Breast epithelium (tissue), 4 donors: ENCODE measurements at places on chromosomes 16 and 17.

DNA sequence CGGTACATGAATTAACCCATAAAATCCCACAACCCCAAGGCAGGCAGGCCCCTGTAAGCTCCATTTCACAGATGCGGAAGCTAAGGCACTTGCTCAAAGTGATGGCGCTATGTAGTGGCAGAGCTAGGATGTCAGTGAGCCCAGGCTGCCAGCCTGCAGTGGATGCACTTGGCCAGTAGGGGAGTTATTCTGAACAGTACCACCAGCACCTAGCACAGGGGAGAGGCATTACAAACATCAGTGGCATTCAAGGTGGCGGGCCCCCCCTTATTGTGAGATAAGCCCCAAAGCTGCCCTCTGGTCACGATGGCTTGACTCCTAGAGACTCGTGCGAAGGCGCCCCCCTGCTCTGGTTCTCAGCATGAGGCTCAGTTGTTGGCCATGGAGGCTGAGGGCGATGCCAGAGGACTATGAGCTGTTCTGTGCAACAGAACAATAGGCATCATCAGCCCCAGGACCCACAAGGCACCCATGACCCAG is 33.8 kb downstream of the GTF3C1 start:
- no peak for DNase-seq

DNA sequence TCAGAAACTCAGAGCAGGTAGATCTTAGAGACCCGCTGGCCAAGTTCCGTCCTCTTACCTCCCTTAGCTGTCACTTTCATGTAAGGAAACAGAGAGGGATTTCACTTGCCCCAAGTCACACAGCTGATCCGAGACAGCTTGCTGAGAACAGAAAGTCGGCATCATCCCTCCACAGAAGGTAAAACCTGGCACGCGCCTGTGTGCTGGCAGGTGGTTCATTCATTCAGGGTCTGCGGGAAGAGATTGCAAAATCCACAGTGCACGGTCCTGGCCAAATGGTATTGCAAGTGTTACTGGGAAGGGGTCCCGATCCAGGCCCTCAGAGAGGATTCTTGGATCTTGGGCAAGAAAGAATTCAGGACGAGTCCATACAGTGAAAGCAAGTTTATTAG is 139.4 kb upstream of the RPH3AL start:
- DNase-seq: no peak

DNA sequence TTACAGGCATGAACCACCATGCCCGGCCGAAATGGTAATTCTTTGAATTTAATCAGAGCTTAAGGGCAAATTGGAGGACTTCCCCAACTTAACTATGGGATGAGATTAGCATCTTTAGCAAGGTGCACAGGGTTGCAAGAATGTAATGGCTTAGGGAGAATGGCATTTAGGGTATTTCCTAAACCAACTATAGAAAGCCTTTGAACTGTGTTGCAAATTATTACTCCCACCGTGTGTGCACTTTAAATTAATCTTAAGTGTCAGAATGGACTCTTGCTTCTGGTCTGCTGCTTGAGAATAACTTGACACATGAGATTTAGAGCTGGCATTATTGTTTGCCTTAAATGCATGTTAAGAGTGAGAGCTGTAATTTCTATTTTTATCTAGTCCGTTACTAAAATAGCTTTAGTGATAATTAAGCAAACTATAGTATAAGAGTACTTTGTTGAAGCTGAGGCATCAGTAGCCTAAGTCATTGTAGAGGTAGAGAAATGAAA is 59.8 kb downstream of the TUBD1 start:
- no peak for DNase-seq

GRCh38 chr16:84053237-84053636 is 10.6 kb upstream of the SLC38A8 start:
- peak; percentile 36 for DNase-seq

- no peak for DNase-seq
Measured at GRCh38 chr17:82060614-82061013, 5.0 kb downstream of the DUS1L start.

DNA sequence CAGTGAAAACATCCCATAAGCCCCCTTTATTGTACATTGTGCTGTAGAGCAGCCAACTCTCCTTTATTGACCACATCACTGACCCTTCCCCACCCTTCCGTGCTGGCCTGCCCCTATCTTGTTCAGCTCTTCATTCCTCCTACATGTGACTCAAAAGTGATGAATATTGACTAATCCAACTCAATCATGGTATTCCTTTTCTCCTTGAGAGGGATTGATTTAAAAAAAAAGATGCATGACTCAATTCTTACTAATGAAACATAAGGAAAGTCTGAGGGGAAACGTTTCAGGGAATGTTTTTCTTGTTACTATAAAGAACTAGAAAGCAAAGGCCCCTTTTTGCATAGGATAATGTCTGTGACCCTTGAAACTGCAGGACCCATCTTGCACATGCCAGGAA is 125.2 kb upstream of the SOX9 start:
- no peak for DNase-seq

- no peak for DNase-seq
Measured at GRCh38 chr17:47281216-47281615, 27.6 kb downstream of the ITGB3 start.

- peak; percentile 66 for DNase-seq
Measured at GRCh38 chr16:20851601-20852000, 45.3 kb downstream of the REXO5 start.

GRCh38 chr16:60635548-60635947 is 1400.7 kb downstream of the CDH8 start:
- no peak for DNase-seq

DNA sequence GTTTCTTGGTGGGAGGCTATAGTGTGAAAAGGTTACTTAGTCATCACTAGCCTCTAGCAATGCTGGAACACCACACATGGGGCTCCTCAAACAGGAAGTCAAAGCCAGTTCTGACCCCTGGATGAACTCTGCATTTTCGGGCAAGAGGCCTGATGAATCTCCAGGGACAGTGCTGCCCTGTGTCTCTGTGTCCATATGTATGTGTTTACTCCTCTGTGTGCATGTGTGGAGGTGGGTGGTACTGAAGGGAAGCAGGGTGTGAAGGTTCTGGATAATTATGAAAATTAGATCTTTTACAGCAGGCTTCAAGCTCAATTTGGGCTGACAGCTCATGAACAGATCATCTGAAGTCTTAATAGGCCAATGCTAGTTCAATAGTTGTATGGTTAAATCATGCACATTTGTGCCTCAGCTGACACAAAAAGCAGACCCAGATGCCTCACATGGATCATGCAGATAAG is 133.6 kb downstream of the SNX11 start:
- DNase-seq: no peak

GRCh38 chr16:1557576-1557975 is 24.1 kb downstream of the TMEM204 start:
- no peak for DNase-seq

DNA sequence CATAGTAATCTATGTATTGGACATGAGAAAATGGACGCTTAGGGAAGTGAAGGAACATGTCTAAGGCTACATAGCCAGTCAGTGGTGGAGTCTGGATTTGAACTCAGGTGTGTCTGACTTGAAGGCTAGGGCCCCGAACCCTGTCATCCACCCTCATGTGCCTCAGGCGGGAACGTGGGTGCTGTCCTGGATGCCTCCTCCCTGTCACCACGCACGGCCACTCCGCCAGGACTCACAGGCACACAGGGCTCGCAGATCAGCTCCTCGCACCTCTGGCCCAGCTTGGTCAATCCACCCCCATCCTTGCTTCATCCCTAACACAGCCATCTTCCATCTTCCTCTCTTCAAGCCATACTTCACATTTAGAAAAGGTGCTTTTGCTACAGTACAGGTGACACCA is 154.7 kb downstream of the KCNJ12 start:
- DNase-seq: no peak

DNA sequence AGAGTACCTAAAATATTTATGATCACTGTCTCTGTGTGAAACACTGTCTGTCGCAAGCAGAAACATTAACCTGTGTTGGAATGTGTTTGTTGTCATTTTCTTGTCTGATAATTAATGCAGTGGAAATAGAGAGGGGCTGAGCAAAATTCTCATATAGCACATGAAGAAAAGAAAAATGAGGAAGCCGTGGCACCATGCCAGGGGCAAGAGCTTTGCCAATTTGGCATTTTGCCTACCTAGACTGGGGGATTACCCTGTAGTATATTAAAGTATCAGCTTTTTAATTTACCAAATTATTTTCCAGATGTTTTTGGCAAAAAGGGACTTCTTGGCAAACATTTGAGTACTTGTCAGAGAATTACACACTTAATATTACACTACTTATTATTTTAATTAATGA is 1326.6 kb upstream of the GOT2 start:
- DNase-seq: no peak

GRCh38 chr16:86740906-86741799 is 162.8 kb downstream of the FOXL1 start:
- no peak for DNase-seq

- no peak for DNase-seq
Measured at GRCh38 chr17:48459070-48459844, 29.2 kb upstream of the SKAP1 start.

DNA sequence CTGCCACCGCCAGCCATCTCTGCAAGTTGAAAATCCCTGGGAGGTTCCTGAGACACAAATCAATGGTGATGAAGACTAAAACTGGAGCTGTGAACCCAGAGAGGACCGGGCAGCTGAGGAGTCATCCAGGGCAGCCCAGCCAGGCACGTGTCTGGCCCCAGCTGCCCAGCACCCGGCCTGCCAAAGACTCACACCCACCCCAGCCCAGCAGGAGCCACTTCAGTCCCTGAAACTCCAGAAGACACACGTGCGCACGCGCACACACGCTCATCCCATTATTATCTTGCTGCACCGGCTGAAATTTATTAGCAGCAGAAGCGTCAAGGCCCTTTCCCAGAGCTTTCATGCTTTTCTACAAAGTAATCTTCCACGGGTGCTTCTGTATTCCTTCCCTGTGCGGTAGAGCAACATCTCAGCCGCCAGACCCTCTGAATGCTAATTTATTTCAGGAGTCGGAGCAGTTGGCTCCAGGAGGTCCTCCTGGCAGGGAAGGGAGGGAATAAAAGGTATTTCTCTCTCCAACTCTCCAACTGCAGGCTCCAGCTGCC is 59.8 kb upstream of the RBFOX3 start:
- DNase-seq: peak; percentile 28

DNA sequence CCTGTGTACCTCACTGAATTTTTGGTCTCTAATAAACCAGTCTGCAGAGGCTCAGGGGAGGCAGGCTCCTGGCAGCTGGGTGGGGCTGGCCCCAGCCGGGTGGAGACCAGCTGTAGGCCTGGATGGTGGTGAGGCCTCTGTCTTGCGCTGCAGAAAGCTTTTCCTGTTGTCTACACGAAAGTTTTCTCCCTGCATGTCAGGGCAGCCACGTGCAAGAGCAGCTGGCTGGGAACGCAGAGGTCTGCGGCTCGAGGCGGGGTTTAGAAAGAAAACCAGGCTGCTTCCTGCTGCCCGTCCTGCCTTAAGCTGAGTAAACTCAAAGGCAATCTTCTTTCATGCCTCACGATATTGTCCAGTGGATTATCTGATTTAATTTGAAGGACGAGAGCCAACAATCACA is 2.4 kb downstream of the SERPINF1 start:
- DNase-seq: peak; percentile 72

DNA sequence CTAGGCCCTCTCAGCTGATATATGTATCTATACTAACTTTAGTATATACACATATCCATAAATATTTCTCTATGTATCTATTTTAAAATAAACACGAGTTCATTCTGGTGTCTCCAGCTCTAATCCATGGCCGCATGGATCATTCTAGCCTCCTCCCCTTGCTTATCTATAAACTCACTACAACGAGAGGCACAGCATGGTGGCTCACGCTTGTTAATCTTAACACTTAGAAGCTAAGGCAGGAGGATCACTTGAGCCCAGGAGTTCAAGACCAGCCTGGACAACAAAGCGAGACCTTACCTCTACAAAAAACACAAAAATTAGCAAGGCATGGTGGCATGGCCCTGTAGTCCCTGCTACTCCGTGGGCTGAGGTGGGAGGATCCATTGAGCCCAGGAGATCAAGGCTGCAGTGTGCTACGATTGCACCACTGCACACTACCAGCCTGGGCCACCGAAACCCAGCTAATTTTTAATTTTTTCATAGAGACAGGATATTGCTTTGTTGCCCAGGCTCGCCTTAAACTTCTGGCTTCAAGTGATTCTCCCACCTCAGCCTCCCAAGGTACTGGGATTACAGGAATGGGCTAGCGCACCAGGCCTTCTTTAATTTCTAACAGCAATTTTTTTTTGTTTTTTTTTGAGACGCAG is 3.9 kb upstream of the ZNF207 start:
- no peak for DNase-seq

DNA sequence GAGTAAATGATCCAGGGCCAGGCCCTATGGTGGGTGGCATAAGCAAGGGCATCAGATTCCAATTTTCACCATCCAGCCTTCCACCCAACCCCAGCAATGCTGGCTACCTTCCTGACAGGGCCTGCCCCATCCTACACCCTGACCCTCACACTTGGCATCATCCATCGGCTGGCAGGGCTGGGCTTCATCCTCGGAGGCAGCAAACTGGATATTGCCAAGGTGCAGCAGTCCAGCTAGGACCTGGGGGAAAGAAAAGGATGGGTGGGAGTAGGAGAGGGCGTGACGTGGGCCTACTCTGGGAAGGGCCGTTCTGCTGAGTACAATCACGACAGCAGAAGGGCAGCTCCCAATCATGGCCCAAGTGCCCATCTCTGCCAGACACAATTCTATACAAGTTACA is 23.5 kb downstream of the MYO19 start:
- no peak for DNase-seq

DNA sequence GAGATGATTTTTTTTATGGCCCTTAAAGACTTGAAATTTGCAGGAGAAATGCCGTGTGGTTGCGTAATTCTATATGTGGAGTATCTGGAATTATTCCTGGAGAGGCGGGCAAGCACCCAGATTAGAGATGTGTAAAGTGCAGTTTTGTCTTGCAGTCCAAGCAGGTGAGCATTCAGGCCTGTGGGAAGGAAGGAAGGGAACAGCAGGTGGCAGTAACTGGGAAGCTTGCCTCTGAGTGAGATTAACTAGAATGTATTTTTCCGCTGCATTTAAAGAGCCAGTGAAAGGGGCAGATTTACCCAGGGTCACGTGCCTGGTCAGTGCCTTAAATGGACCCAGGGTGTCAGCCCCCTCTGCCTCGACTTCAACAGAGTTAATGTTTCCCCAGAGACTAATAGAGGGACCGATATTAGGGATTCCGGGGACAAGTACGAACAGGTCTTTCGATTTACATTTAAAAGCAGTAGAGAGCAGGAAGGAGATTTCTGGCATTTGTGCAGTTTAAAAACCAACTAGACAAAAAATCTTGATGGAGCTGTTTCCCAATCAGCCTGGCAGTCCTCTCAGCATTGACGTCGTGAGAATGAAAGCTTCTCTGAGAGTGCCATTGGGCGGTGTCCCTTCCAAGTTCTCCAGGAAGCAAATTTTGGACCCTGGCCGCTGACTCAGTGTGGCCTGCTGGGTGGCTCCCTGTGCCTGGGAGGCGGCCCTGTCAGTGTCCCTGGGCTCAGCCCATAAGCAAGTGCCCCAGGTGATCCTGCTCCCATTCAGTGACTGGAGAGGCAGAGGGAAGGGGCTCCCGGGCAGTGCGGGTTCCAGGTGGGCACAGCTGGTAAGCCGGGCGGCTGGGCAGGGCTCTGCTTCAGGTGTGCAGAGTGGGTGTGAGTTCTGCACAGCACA is 38.2 kb downstream of the KSR1 start:
- peak; percentile 64 for DNase-seq

GRCh38 chr16:77208382-77208781 is 9.2 kb downstream of the SYCE1L start:
- no peak for DNase-seq

- no peak for DNase-seq
Measured at GRCh38 chr17:70365091-70365583, 195.8 kb downstream of the KCNJ2 start.
